Activated CD4-positive, alpha-beta T cell treated with anti-CD3 and anti-CD28 coated beads, Interleukin-2, amount 10 ng/mL, durations not matched to agents 7 days and 5 days (primary cell): ENCODE measurements at places on chromosomes 1 and 21.
A peak's percentile ranks its signal among the peaks of the same experiment; 100 is the strongest.

DNA sequence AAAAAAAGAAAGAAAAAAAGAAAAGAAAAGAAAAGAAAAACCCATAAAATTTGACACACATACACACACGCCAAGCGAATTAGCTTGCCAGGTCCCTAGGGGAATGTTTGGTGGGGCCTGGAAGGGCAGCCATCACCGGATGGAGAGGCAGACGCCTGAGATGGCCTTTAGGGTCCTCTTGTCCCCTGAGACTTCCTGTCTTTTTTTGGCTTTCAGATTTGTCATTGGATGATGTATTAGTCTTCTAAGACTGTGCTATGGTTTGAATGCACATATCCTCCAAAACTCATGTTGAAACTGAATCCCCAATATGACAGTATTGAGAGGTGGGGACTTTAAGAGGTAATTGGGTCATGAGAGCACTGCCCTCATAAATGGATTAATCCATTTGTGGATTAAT is 211.8 kb downstream of the TOMM20 start:
- no peak for DNase-seq

GRCh38 chr1:54808443-54809207 is 7.5 kb upstream of the TTC22 start:
- no peak for DNase-seq

GRCh38 chr1:27301582-27302199 is 20.3 kb upstream of the TMEM222 start:
- DNase-seq, result no peak

DNA sequence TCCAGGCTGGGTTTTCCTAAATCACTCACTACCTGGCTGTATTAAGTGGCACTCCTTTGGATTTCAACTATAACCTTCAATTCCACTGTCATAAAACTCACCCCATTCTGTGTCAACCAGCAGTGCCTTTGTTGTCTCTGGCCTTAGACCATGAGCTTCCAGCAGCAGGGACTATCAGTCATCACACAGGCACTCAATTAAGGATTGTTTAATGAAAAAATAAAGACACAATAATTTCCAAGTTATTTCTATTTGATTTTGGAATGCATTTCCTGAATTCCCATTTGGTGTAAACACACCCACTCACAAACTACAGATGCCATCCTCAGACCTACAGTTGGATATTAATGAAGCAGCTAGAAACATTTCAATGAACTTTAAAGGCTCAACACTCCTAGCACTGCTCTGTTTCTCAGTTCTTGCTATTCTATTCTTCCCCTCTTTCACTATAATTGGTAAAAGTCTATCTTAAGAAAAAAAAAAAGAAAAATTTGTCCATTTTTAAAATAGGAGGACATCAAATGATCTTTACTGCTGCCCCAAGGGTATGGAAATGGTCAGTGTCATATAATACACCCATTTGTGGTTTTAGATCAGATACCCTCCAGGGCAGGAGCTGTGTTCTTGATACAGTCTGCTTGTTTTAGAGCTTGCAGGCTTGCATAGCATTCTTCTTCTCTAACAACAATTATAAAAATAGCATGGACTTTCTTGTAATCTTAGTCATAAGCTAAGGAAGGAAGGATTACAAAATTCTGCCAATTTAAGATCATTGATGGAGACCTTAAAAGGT is 156.4 kb downstream of the PTGER3 start:
- DNase-seq, result no peak

- no peak for DNase-seq
Observed at GRCh38 chr1:183914276-183914675, 109.4 kb downstream of the RGL1 start.

GRCh38 chr1:203706444-203706843 is 58.5 kb upstream of the LAX1 start:
- no peak for DNase-seq

DNA sequence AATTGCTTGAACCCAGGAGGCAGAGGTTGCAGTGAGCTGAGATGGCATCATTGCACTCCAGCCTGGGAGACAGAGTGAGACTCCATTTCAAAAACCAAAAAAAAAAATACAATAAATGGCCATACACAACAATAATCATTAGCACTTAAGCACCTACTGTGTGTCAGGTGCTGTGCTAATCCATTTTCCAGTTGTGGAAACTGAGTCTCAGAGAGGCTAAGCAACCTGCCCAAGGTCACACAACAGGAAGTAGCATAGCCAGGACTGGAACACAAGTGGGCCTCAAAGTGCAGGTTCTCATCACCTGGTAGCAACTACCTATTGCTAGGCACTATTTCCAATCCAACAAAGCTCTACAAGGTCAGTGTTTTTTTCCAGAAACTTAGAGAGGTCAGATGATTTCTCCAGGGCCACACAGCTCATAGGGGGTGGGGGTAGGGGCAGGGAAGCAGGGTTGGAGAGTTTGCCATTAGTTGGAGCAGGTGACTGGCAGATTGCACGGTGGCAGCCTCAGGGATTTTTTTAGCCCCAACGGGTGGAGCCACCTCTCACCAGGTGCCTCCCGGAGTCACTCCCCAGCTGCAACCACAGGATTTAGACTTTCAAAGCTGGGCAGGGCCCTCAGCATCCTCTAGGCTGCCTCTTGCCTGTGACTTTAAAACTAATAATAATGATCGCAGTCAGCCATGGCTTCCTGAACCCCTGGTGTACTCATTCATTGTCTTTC is 52.5 kb upstream of the ID3 start:
- DNase-seq, result peak; percentile 60

DNA sequence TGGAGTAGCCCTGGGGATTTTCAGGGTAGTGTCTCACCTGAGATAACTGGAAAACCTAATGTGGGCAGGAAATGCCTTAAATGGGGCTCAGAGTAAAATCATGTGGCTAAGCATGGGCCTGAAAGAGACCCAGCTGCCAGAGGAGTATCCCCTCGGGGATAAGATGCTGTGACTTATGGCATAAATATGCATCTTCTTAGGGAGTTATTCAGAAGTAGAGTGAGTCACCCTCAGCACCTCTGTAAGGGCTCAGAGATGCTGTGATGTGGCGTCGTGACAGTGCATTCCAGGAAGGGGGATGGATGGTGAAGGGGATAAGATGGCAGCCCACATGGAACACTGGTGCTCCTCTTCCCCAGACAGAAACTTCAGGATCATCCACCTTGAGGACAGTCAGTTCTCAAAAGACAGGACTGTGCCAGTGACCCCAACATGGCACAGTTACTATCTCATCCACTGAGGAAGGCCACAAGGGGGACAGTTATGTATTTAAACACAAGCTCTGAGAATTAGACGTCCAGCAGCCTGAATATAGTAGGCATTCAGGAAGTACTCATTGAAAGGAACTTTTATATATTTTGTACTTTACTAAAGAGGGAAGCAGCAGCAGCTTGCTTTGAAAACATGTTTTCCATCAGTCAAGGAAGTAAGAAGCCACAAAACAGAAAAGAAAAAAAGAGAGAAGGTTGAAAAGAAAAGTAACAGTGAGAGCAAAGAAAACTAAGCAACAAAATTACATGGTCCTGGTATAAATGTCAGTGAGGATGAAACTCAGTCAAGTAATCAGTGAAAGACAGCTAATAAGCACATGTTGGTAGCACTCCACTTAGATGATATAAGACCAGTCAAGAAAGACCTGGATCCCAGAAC is 8.3 kb downstream of the IL24 start:
- no peak for DNase-seq

GRCh38 chr1:33119050-33119449 is 38.1 kb downstream of the AZIN2 start:
- no peak for DNase-seq

DNA sequence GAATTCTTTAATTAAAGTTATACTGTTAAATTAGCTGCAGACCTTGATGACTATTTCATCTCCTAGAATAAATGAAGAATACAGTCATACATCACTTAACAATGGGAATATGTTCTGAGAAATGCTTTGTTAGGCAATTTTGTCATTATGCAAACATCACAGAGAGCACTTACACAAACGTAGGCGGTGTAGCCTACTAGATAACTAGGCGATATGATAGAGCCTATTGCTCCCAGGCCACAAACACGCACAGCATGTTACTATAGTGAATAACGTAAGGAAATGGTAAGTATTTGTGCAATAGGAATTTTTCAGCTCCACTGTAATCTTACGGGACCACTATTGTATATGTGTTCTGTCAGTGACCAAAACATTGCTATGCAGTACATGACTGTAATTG is 37.6 kb upstream of the DESI2 start:
- no peak for DNase-seq

DNA sequence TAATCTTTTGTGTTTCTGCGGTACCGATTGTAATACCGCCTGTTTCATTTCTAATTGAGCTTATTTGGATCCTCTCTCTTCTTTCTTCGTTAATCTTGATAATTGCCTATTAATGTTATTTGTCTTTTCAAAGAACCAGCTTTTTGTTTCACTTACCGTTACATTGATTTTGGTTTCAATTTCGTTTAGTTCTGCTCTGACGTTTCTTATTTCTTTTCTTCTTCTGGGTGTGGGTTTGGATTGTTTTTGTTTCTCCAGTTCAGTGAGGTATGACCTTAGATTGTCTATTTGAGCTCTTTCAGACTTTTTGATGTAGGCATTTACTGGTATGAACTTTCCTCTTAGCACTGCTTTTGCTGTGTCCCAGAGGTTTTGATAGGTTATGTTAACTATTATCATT is 9.4 kb downstream of the OR2M2 start:
- DNase-seq, result no peak

GRCh38 chr1:166836733-166837132 is 2.5 kb upstream of the POGK start:
- DNase-seq, result no peak

DNA sequence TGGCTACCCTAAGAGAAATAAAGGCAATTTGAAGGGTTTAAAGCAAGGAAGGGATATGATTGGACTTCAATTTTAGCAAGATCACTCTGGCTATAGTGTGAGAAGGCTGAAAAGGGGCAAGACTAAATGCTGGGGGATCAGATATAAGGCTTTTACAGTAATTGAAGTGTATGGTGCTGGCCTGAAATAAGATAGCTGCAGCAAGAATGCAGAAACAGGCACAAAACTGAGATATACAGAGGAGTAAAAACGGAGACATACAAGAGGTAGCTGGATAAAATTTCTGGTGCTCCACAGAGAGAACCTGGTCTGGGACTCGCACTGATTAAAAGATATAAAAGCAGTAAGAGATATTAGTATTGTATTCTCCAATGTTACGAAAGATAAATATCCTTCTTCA is 92.0 kb downstream of the DENND1B start:
- DNase-seq, result no peak

DNA sequence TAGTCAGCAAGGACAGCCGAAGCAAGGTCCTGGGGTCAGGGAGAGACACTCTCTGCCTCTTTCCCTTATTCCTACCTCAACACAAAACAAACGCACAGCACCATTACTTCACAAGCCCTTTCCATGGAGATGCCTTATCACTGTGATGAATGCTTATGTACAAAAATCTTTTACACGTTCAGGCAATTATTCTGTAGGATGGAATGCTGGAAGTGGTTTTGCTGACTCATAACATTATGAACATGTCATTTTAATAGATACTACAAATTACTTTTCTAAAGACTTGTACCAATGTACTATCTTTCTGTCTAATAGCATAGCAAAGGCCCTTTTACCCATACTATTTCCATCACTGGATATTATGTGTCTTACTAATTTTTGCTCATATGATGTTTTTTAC is 98.4 kb downstream of the TTLL7 start:
- DNase-seq, result no peak

GRCh38 chr1:2984399-2985061 is 36.7 kb upstream of the ACTRT2 start:
- DNase-seq, result no peak

GRCh38 chr1:190243056-190243455 is 234.6 kb downstream of the BRINP3 start:
- no peak for DNase-seq

DNA sequence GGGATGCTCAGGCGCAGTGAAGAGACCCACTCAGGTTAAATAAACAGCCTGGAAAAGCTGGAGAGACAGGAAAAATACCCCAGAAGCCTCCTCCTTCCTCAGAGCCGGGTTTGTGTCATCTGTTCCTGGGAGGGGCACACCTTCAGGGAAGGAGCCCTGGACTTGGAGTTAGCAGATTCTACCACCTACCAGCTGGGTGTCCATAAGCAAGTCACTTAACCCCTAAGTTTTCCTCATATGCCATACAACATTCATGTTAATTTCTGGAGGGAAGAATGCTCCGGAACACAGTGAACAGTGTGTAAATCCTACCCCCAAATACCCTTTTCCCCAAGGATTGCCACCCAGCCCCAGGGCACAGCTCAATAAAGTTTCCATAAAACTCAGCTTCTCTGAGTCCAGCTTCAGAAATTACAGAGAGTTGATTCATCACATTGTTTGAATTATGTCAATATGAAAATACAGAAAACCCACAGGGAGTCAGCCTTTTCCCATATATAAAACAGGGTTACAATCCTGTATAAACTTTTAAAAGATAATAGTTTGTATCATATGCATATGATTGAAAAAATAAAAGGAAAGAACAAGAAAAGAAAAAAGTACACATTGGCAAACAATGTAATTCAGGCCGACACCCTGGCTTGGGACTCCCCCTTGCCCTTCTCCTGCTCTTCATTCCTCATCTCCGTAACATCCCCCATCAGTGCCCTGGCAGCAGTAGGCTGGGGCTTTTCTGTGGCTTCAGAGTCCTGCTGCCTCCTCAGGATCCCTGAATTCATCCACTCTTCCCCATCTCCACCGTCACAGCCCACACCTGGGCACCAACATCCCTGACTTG is 291.8 kb upstream of the USP24 start:
- DNase-seq, result no peak

DNA sequence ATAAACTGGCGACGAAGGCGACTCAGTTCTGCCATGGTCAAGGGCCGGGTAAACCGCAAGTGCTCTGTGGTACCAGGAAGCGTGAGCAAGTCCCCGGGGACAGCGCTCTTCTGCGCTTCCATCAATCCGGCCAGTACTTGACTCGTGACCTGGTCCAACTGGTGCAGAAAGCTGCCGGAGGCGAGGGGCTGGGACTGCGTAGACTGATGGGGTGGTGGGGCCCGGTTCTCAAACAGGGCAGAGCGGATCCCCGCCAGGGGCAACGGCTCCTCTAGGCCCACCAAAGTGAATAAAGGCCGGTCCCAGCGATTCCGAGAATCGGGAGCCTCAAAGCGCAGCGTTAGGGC is 852 bp downstream of the KTI12 start:
- DNase-seq, result peak; percentile 13

- DNase-seq, result no peak
Observed at GRCh38 chr1:45337630-45338325, 2.2 kb upstream of the TOE1 start.

- DNase-seq, result no peak
Observed at GRCh38 chr1:89271341-89272015, 1.2 kb downstream of the GBP5 start.

GRCh38 chr1:155334962-155335361 is 14.3 kb downstream of the RUSC1 start:
- DNase-seq, result no peak

- DNase-seq, result no peak
Observed at GRCh38 chr1:214136324-214136919, 144.5 kb upstream of the SMYD2 start.

DNA sequence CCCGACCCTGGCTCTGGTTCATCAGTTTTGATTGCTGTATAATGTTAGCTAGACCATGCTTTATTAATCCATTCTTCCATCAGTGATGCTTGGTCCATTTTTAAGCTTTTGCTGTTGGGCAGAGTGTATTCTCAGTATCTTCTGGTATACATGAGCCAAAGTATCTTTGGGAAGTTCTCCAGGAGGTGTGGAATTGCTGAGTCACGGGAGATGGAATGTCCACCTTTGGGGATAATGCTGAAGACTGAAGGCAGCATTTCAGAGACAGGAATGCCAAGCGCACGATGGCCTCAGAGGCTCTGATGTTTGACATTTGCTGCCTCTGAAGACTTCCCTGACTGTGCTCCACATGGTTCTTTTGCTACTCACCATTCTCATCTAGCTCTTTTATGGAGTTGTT is 266.3 kb upstream of the KAZN start:
- DNase-seq, result no peak
